ENCODE measurements at places on chromosomes 16 and 17.

- DNase-seq, result no peak
Measured at GRCh38 chr16:69804297-69804696, 42.2 kb downstream of the WWP2 start.

GRCh38 chr16:65697521-65697920 is 575.7 kb upstream of the CDH11 start:
- no peak for DNase-seq

- no peak for DNase-seq
Measured at GRCh38 chr17:48051706-48052486, 3.7 kb downstream of the NFE2L1 start.

- DNase-seq, result no peak
Measured at GRCh38 chr17:48570325-48571023, 7.7 kb downstream of the HOXB4 start.

DNA sequence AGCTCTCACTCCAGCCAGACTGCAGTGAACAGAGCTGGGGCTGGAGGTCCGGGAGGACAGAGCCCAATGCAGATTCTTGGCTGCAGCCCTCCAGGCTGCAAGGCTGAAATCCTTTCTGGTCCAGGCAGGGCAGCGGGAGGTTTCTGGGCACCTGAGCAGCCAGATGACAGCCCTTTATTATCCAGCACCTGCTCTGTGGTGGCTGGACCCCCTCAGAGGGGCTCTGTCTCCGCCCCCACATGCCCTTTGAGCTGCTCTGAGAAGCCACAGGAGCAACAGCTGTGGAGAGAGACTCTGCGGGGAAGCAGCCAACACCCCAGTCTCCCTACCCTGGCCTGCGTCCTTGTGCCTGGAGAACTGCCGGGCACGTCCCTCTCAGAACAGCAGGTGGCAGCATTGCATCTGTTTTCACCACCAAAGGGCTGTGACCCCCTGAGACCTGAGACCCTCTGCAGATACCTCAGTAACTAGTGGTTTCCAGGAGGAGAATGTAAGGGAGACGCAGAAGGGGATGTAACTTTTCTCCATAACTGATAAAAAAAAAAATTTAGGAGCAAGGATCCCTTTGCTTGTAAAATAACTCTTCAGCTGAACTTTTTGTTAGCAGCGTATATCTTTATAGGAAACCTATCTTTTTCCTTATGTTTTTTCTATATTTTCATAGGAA is 3.7 kb upstream of the CNP start:
- peak; percentile 71 for DNase-seq

DNA sequence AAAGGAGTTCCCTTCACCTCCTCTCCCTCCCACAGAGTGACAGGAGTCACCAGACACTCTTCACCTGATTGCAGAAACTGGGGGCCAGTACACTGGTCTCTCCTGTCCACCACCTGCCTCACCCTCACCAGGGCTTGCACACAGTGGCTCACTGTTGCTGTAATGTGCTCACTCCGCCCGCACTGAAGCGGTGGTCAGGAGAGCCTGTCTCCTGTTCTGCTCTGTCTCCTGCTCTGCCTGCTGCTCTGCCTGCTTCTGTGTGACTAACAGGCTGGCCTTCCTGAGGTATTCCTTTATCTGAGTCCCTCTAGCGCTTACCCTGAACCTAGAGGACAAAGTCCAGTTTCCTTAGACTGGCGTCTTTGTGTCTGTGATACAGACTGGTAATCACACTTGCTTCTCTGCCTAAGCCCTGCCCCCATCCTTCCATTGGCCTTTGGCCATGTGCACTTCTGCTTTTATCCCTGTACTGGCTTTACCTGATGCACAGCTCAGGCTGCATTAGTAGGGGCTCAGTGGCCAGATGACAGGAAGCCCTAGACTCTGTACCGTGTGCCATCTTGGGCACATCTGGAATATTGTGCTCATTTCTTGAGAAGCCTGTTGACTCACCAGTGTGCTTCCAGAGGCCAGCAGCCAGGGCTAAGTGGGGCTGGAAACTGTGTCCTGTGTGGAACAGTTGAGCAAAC is 13.3 kb downstream of the PROCA1 start:
- DNase-seq, result no peak

GRCh38 chr16:89953671-89954406 is 5.3 kb downstream of the DEF8 start:
- no peak for DNase-seq

DNA sequence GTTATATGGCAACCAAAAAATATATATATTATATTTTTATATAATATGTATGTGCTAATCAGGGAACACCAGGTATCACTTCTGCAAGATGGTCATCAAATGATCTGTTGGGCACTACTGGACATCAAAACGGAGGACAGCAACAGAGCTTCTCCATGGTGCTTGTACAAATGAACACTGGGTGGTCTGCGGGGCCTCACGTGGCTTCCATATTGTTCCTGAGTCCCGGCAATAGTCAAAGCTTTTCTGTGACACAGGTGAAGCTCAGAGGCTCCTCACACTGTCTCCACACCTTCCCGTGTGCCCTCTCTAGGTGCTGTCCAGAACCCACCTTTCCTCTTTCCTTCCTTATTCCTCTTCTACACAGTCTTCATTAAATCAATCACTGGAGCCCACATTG is 149.9 kb upstream of the PIRT start:
- no peak for DNase-seq

All from CD4-positive, alpha-beta memory T cell (primary cell).